CD8-positive, alpha-beta memory T cell (primary cell): ENCODE measurements at places on chromosomes 13 and 19. TPM values are rescaled to one million over a fixed set of nuclear protein-coding genes. Genes with fewer than 3 reads are reported as not detected.

GRCh38 chr19:58007285-58007684 lies 4.7 kb upstream of the ZNF606 start:
- no peak for DNase-seq

DNA sequence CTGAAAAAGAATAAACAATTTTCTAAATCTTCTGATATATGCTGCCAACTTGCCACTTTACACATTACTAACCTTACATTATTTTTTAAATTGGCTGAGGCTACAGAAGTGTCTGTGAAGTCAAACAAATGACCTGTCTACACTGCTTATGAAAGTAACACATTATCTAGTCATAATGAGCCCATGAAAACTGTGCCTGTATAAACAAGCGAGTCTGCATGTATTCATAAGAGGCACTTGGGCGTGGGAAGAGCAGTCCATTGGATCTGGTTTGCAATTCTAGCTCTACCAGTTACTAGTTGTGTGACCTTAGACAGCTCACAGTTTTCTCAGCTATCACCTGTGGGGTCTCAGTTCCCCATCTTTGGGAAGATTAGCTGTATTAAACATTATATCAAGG lies 3.1 kb downstream of the VPS36 start:
- DNase-seq: no peak

Gene C19orf44
- polyA plus RNA-seq: 1.3 TPM

DNA sequence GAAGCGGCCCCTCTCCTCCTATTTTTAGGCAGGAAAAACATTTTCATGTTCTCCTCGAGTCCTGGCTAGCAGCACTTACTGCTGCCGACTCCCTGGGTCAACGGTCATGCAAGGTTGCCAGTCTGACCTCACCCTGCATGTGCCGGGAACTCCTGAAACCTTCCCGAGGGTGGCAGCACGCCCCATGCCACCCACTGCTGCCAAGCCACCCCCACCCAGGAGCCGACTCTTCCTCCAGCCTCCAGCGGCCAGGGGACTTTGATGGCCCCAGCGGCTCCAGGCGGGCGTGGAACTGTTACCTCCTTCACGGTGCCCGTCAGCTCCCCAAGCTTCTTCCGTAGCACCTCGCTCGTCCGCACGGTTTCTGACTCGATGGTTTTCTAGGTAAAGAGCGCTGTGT lies 8.7 kb downstream of the TIMM44 start:
- DNase-seq: no peak

DNA sequence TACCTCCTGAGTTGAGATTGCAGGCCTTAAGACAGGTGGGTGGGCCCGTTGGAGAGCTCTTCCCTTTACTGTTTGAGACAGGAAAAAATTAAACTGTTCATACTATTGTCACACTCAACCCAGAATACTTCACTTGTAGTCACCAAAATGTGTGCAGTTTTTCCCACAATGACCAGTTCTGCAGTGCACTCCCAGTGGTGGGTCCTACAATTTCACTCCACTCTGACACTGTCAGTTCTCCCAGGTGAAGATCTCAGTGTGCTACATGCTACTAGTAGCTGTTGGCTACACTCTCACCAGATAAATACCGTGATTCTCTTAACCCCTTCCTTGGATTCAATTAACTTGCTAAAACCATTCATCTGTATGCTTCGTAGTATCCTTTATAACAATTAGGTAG lies 2.9 kb downstream of the ZNF665 start:
- DNase-seq: no peak

Gene TTC9B
- polyA plus RNA-seq: not detected
